D341Med (cell line): ENCODE measurements at places on chromosomes 5 and 9.

DNA sequence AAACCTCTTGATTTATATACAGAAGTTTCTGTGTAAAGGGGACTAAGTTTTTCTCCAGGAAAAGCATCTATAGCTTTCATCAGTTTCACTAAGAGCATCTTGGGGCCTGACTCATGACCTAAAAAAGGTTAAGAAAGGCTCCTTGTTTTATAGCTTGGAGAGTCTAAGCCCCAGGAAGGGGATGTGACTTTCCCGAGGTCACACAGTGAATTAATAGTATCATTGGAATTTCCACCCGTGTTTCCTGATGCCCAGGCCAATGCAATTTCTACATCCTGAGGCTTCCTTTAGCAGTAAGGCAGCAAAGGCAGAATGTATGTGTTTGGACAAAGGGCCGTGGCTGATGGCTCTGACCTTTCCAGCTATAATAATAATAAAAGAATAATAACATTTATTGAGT lies 8.6 kb downstream of the MORN5 start:
- no peak for DNase-seq

DNA sequence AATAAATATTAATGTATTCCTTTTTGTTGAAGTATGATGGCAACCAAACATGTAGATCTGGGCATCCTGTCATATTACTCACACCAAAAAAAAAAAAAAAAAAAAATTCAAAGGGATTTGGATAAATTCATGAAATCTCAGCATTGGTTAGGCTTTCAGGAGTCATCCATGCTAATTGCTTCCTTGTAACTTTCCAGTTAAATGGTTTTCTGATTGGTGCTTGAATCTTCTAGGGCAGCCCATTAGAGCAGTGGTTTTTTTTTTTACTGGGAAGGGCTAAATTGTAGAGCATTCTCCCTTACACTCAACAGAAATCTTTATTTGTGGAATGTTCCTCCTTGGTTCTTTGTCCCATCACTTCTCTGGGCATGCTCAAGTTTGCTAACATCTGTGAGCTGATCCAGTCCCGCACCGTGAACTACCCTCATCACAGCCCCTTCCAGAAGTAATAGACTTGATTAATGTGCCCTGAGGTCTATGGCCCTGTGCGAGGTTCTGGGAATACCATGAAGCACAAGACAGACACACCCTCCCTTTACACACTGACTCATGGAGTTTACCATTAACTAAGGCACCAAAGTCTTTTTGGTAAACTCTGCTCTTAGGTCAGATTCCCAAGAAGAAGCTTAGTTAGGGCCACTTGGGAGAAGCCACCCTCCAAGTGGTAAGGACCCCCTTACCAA lies 56.0 kb downstream of the RGS3 start:
- DNase-seq = no peak

- no peak for DNase-seq
Measured at GRCh38 chr9:79567671-79568098, 4.1 kb upstream of the TLE4 start.

GRCh38 chr5:43851741-43852140 lies 248.8 kb downstream of the NNT start:
- DNase-seq = no peak

DNA sequence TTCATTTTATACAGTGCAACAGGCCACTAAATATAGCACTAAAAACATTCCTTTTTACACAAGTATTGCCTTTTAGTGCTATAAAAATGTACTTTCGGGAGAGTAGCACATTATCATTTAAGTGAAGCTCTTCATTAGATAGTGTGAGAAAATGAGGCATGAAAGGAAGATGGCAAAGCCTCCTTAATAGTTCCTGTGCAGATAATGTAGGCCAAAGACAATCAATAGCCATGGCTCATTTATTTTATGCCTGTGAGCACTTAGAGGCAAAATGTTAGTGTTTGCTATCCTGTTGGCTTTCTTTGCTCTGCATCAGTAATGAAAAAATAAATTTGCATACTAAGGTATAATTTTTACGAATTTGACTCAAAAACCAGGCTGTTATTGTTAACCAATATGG lies 929.5 kb upstream of the C9orf72 start:
- DNase-seq = no peak

DNA sequence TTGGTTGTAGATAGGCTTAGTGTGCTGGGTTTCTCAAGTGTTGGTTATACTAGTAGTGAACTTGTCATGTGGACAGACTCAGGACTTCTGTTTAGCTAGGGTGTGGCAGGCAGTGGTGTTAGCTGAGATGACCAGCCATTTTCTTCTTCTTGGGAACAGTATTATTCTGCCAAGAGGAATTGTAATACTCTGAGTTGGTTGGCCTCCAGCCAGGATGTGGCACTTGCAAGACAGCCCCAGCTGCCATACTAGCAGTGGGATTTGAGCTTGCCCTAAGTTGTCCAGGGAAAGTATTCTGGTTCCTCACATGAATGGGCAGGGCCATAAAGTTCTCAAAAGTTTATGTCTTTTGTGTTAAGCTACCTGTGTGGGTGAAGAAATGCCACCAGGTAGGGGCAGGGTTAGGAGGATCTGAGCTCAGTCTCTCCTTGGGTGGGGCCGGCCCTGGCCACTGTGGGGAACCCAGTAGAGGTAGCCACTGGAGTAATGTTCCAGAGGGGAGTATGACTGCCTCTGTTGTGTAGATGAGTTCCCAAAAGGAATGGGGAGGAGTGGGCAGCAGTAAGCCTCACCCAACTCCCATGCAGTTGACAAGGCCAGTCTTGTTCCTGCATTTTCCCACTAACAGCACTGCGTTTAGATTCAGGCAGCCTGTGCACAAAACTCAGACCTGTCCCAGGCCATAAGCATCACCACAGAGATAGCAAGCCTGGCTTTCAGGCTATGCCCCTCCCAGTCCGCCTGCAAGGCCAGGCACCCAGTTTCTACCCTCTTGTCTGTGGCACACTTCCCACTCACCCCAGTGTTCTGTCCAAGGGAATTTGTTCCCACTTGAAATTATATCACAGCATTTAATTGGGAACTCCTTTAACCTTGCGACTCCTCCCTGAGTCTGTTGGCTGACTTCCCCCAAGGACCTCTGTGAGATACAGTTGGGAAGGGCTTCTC lies 250.7 kb downstream of the ANXA1 start:
- no peak for DNase-seq

GRCh38 chr9:130368631-130369103 lies 76.1 kb upstream of the ASS1 start:
- DNase-seq = no peak

GRCh38 chr9:94713436-94714215 lies 12.9 kb upstream of the AOPEP start:
- DNase-seq = no peak

- no peak for DNase-seq
Measured at GRCh38 chr5:42830924-42831323, 19.2 kb upstream of the SELENOP start.

DNA sequence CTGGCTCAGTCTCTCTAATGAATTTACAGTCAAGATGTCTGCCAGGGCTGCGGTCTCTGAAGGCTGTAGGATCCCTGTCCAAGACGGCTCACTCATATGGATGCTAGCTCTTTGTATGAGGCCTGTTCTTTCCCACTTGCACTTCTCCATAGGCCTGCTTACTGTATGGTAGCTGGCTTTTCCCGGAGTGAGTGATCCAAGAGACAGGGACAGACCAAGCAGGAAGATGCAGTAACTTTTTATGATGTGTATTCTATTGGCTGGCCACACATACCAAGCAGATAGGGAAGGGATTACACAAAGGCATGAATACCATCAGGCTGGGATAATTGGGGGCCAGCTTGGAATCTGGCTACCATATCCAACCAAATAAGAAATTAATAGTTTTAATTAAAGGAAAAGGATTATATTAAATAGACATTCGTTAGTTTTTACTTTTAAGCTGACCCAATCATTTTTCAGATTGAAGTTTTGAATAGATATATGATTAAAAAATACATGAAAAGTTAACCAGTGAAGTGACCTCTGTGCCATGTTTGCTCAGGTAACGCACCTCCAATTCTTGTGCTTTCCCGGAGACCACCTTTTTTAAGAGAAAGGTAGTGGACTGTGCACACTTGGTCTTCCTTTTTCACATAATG lies 20.6 kb downstream of the NSD1 start:
- no peak for DNase-seq

GRCh38 chr5:180128671-180129261 lies 57.2 kb upstream of the RNF130 start:
- peak; percentile 20 for DNase-seq
